ENCODE measurements at places on chromosomes 1 and 21.

DNA sequence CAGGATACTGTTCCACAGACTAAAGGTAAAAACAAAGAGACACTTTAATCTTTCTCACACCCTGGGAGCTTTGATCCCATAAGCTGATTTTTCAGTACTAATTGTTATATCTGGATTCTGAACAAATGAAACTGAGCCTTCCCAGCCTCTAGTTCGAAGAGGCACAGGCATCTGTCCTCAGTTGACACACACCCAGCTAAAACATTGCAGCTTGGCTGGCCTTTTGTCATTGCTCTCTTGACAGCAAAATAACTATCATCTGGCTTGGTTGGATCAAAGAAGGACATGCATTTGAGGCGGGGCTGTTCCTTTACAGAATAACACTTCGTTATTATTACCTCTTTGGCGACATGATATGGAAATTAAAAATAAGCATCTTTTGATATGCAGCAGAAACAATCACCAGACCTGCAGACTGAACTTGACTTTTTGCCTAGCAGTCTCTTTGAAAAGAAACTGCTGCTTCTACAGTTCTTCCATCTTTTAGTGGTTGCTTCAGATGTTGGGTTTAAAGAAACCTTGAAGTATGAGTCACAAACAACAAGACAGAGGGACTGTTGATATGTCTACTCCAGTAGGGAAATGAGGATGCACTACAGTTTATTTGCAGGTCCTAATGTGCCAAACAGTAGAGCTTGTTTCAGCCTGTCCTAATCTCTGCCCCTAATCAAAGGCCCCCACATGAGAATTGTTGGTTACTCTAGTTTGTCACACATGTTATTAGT, 166.5 kb downstream of the TPR start:
- no peak for DNase-seq

DNA sequence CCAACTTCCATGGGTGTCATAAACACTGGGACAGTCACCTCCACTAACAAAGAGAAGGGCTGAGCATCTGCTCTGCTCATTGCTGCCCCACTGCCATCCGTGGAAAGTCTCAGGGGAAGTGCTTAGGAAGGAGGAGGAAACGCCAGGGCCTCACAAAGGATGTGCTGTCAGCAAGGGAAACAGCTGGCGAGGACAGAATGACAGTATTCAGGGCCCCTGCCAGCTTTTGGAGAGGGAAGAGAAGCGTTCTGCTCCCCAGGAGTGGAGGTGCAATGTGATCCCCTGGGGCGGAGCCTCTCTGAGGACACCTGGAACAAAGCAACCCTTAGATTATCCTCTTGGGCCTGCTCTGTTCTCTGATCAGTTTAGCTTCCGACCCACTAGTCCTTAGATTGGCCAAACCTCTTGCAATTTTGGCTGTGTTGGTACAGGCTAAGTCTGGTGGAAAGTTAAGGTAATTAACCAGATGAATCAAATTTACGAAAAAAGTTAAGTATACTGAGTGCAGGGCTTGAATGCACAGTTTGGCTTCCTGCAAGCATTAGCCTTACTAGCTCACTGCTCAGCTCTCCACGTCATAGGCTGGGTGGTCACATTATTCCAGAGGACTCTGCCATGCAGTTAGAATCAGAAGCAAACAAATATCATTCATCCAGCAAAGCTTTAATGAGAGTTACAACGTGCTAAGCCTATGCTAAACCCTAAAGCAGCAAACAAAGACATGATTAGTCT, 170.2 kb upstream of the NFIA start:
- no peak for DNase-seq

GRCh38 chr1:118151312-118151937, 33.6 kb downstream of the SPAG17 start:
- peak; percentile 50 for DNase-seq

GRCh38 chr1:22204989-22205913, 62.4 kb upstream of the WNT4 start:
- DNase-seq, result no peak

DNA sequence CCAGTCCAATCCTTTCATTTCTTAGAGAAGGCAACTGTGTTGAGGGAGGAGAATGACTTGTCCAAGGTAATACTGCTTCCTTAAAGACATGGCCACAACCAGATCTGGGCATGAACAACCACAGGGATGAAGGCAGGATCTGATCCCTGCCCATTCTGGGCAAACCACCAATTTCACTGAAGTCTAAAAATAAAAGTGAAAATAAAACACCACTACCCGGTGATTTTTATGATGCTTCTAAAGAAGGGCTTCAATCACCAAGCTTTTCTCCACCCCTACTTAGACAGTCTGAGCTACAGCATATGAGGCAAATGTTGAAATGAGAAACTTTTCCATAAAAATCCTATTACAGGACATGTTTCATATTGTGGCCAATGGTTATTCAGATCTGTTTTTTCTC, 133.0 kb downstream of the PTPN14 start:
- DNase-seq, result no peak
